ENCODE measurements at places on chromosomes 3 and 15.

DNA sequence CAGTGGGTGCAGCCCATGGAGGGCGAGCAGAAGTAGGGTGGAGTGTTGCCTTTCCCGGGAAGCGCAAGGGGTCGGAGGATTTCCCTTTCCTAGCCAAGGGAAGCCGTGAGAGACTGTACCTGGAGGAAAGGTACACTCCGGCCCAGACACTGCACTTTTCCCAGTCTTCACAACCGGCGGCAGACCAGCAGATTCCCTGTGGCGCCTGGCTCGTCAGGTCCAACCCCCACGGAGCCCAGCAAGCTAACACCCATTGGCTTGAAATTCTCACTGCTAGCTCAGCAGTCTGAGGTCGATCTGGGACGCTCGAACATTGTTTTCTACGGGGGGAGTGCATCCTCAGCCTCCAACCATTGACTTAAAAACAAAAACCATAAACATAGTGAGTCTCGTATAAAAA is 26.5 kb downstream of the CCNB2 start:
- no peak for ATAC-seq

GRCh38 chr3:42061713-42062380 is 29.3 kb upstream of the TRAK1 start:
- peak; percentile 71 for ATAC-seq

DNA sequence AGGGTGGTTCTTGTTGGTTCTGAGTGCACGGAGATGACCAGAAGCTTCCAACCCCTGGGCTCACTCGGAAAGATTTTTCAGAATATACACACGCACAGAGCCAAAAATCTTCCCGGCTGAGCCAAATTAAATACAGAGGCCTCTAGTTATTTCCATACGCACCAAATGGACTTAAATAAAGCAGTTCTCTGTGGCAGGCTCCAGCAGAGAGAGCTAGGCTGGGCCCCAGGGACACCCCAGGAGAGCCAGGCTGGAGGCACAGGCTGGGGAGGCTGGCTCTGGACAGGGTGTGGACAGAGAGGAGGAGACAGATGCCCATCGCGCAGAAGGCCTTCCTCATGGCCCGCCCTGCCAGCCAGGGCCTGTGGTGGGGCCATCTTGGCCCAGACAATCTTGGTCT is 115.9 kb downstream of the IQSEC1 start:
- no peak for ATAC-seq

GRCh38 chr3:65173841-65174240 is 486.0 kb upstream of the ADAMTS9 start:
- ATAC-seq: no peak

GRCh38 chr15:62052713-62053112 is 7.5 kb downstream of the VPS13C start:
- ATAC-seq: no peak

DNA sequence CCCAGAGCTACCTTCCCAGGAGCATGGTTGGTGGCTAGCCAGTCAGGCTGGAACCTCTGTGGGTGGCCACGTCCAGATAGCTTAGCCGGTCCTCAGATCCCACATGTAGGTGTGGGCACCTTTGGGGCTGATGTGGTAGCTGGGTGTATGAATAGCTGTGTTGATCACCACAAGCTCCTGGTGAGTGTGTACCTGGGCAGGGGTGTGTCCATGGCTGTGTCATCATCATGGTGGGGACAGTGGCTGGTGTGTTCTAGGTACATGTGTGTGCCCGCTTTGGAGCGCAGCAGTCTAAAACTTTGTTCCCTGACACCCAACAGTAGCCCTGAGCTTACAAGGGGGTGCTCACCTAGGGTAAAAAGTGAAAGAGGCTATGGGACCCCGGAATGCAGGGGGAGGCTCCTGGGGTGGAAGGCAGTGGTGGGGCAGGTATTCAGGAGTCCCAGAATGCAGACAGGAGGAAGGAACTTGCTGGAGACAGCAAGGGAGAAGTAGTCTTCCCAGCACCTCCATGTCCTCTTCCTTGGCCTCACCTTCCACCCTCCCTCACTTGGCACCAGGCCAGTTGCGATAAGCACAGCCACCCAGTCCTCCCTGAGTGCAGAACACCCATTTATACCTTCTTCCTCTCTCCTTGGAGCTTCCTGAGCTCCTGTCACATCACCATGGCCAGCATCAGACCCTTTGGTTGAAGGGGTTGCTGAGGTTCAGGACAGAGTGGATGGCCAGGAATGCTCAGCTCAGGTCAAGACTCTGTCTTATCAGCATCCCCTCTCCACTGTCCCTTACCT is 1.2 kb downstream of the CISH start:
- ATAC-seq: no peak

DNA sequence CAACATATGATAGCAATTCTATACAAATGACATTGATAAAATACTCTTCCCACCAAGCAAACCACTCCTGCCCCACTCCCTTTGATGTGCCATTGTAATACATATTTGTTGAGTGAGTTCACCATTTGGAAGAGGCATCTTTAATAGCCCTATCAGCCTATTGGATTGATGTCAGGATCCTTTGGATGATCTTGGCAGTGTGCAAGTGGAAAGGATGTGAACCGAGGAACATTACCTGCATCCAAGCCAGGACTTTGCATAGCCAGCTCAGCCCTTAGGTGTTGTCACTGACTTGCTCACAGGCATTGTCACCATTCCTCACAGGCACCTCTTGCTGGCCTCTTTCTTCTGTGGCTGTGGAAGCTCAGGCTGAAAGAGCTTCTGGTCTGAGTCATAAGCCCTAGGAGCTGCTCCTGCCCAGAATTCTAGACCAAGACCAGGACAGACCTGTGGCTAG is 16.5 kb upstream of the TIMP4 start:
- no peak for ATAC-seq

DNA sequence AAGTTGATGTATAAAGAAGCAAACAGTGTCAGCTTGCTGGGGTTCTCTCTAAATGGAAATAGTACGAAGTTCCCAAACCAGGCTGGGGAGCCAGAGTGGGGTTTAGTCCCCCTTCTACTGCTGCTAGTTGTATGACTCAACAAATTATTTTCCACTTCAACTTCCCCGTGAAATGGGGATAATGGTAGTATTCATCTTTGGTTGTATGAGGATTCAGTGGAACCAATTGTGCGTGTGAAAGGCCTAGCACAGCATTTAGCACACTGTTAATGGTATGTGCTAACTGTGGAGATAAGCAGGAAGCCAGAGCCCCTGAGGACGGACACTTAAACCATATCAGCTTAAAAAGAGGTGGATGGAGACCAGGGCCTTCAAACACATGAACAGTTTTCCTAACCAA is 4.2 kb downstream of the SORD start:
- ATAC-seq: no peak

GRCh38 chr3:163368168-163368567 is 1710.1 kb downstream of the SI start:
- no peak for ATAC-seq

GRCh38 chr3:68004091-68004490 is 349.7 kb upstream of the SUCLG2 start:
- no peak for ATAC-seq

DNA sequence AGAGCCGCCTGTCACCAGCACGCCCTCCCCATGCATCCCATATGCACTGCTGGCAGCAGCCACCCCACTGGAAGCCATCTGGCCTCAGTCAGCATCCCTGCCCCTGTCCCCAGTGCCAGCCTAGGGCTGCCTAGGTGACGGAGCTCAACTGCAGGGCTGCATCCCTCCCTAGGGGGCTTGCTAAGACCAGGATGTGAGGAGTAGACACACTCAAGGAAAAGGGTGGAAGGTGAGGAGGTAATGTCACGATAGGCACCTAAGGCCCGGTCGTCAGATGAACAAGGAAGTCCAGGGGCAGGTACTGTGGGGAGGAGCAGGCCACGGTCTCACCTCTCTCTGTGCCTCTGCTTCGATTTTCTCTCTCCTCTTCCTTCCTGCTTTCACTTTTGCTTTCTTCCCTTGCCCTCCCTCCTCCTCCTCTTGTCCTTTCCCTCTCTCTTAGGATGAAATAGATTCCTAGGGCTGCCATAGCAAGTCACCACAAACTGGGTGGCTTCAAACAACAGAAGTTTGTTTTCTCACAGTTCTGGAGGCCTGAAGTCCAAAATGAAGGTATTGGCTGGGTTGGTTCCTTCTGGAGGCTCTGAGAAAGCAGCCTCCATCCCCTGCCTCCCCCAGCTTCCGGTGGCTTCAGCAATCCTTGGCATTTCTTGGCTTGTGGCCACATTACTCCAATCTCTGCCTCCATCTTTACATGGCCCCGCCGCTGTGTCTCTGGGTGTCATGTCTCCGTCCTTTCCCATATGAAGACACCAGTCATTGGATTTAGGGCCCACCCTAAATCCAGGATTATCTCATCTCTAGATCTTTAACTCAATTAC is 298.3 kb downstream of the SHQ1 start:
- ATAC-seq: no peak

DNA sequence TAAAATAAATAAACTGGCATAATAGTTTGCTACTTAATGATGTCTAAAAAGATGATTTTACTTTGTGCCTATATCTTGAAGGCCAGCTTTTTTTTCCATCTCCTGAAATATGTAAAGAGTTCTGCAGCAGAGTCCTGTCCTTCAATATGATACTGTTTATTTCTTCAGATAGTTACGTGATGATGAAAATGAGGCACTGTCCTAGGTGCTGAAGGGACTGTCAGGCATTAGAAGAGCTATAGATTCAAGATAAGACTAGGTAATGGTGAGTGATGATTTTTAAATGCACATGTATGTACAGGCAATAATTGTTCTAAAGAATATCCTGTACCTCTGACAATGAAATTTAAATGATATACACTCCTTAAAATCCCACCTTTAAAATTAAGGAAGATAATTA is 326.9 kb upstream of the DNAJC19 start:
- no peak for ATAC-seq

DNA sequence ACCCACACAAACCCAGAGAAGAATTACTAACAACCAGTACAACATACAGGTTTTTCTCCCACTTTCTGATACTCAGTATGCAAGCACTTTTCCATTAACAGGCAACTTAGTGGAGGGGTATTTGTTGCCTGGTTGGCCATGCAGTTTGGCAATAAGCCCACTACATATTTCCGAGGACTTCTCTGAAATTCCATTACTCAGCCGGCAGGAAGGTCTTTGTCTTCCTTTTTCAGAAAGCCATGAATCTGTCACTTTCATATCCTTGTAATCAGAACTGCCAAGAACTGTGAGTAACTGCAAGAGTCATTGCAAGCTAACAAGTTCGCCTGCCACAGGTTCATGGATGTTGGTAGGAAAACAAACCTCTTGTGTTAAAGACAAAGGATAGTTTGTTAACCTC is 422.3 kb upstream of the ROBO1 start:
- ATAC-seq: no peak

DNA sequence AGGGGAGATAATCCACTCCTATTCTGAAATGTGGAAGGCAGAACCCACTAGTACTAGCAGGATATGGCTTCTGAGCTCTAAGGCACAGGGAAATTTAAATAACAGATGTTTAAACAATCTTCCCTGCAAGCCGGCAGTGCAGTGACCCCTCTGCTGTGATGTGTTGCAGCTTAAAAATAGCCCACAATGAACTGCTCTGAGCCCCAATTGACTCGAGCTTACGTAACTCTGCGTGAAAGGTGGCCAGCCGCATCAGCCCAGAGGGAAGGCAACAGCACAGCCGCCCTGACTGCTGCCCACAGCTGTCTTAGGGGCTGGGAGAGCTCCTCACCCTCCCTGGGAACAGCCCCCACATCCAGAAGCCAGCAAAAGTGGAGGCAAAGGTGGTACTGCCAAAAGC is 12.5 kb upstream of the CAMKV start:
- ATAC-seq: peak; percentile 86

GRCh38 chr3:66747696-66748095 is 246.9 kb upstream of the LRIG1 start:
- no peak for ATAC-seq

DNA sequence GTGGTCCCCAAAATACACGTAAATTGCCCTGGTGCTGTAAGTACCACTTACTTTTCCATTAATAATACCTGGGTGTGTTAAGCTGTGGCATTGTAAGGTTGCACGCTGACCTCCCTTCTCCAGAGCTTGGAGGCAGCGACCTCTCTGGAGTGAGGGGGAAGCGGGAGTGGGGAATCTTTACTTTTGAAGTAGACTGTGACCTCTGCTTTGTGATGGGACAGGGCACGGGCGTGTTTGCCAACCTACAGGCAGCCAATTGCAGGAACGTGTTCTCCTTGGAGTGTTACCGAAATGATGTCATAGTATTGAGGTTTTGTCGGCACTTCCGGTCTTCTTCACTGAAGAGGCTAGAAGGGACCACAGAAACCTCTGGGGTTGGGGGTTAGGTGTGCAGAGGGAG is 227.3 kb upstream of the C2CD4B start:
- no peak for ATAC-seq

DNA sequence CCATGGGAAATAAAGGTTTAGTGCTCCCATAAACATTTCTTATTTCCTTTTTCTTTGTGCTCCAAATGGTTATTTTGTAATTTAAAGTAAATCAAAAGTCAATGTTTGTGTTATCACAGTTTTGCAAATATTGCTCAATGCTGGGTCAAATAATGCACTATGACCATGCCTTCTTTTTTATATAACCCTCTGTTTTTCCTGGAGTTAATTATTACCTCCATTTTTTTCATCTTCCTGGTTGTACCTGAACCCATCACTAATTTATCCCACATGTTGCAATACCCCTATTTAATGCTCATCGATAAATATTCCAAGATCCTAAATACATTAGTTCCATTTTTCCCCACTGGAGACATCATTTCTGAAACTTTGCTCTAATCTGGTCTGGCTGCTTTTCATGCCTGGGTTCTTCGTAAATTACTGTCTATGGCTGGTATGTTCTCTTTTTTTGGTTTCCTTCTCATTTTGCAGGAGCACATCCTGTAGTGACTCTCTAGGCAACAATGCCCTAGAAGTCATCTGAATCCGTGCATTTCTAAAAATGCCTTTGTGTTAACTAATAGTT is 66.4 kb downstream of the OXNAD1 start:
- ATAC-seq: no peak

GRCh38 chr3:13110678-13111116 is 37.5 kb upstream of the IQSEC1 start:
- ATAC-seq: peak; percentile 87

DNA sequence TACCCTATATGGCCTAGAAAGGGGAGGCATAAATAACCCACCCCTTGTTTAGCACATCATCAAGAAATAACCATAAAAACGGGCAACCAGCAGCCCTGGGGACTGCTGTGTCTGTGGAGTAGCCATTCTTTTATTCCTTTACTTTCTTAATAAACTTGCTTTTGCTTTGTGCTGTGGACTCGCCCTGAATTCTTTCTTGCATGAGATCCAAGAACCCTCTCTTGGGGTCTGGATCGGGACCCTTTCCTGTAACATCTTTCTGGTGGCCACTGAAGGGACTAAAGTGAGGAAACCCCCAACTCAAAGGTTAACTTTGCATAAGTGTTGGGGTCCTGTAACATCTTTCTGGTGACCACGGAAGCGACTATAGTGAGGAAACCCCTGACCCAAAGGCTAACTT is 15.7 kb upstream of the HHATL start:
- no peak for ATAC-seq

GRCh38 chr3:46143951-46144473 is 64.1 kb downstream of the CCR1 start:
- ATAC-seq: no peak

GRCh38 chr15:57337868-57338411 is 38.4 kb upstream of the CGNL1 start:
- ATAC-seq: no peak

GRCh38 chr3:99240700-99241099 is 339.2 kb upstream of the DCBLD2 start:
- ATAC-seq: no peak

All from motor neuron (in vitro differentiated cells).